Activated T-cell treated with anti-CD3 and anti-CD28 coated beads for 24 hours (primary cell): ENCODE measurements at places on chromosomes 4 and X.

DNA sequence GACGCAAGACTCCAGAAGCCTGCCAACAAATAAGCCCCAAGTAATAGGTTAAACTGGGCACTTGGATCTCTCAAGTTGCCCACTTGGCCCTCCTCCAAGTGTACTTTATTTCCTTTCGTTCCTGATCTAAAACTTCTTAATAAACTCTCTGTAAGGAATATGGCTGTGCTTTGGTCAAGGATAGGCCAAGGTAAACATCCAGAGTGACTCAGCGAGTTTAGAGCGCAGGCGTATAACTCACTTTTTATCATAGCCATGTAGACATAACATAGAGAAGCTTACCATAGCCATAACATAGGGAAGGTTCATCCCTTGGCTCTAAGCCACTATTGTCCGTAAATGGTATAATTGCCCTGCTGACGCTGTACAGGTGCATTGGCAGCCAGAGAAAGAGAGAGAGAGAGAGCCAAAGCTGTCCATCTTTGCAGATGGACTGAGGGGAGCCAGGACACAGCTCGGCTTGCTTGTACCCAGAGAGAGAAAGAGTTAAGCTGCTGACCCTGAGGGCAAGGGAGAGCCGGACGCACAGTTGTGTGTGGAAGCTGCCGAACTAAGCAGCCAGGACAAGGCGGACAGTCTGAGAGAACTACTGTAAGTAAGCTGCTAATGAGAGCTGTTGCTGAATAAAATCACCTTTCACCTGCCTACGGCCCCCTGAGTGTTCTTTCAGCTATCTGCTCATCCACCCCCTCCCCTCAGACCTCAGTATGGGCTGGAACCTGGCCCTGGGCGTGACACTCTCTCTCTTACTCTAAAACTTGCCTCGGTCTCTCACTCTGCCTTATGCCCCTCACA lies 1.8 kb downstream of the TLR1 start:
- DNase-seq, result no peak

GRCh38 chr4:123580981-123581664 lies 184.5 kb downstream of the SPRY1 start:
- no peak for DNase-seq

GRCh38 chr4:40204507-40205258 lies 7.9 kb downstream of the RHOH start:
- no peak for DNase-seq

- DNase-seq, result no peak
These were observed 238.8 kb downstream of the GPC3 start for GRCh38 chrX:133746593-133746992.

DNA sequence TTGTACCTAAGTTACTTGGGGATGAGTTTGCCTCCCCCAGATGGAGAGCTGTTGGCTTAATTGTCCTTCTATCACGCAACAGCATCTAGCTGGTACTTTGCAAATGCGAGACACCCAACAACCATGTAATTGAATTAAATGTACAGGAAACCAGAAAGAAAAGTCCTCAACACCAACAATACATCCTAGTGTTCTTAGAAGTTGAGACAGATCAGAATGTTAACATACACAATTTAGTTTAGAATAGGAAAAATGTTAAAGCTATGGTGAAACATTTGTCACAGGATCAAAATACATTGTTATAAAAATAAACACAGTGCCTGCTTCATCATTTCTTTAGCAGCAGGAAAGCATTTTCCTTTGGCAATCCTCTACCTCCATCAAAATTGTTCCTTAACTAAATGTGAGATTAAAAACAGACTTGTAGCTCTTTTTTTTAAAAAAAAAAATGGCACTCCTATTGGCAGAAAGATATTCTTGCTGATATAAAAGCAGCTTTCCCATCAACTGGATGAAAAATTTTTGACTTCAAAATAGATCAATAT lies 163.1 kb upstream of the MID1 start:
- no peak for DNase-seq

DNA sequence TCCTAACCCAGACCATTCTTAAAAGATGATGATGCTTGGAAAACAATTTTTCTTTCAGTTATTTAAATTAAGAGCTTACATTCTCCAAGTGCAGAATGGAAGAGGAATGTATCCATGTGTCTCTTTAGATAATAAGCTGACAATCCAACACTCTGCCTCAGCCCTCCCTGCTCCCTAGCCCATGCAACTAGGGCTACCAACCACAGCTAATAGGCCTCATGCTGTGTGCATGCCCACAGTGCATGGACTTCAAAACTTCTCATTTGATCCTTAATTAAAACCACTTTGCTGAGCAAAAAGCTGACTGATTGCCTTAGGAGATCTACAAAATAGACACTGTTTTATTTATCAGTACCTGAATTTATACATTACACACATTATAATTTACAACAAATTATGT lies 473.9 kb downstream of the GALNTL6 start:
- no peak for DNase-seq

DNA sequence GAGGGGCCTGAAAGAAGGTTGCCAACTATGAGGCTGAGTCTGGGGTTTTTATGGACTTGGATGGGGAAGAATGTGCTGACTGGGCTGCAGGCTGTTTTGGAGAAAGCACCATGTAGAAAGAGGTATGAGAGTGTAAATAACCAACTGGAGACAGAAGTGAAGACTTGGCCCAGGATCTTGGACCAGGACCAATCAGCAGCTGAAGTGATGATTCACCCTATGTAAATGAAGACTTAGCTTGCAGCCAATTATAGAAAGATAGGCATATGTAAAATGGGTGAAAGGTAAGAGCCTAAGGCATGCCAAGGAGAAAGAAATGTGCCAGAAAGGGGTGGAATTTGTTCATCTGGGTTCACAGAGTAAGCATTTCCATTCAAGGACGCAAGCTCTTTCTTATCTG lies 856.7 kb upstream of the PRKX start:
- DNase-seq, result no peak

GRCh38 chrX:72652082-72652481 lies 62.0 kb downstream of the PHKA1 start:
- no peak for DNase-seq

- DNase-seq, result no peak
These were observed 280.5 kb downstream of the GPM6A start for GRCh38 chr4:175531405-175532091.

- DNase-seq, result no peak
These were observed 7.3 kb downstream of the PAK3 start for GRCh38 chrX:111103246-111103645.

GRCh38 chr4:44118971-44119680 lies 329.5 kb downstream of the KCTD8 start:
- no peak for DNase-seq

GRCh38 chr4:92636038-92636806 lies 332.5 kb downstream of the GRID2 start:
- DNase-seq, result no peak

DNA sequence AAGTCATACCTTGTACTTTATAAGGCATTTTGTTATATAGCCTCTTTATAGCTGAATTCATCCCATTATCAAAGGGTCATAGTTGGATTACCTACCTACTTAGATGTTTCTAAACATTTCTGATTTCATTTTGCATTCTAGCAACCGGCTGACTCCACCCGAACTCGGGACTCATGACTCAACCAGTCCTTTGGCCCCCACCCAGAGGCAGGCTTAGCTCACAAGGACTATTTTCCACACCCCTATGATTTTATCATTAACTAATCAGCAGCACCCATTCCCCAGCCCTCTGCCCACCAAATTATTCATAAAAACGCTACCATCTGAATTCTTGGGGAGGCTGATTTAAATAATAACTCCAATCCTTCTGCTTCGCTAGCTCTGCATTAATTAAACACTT lies 79.9 kb upstream of the EGFL6 start:
- DNase-seq, result no peak

DNA sequence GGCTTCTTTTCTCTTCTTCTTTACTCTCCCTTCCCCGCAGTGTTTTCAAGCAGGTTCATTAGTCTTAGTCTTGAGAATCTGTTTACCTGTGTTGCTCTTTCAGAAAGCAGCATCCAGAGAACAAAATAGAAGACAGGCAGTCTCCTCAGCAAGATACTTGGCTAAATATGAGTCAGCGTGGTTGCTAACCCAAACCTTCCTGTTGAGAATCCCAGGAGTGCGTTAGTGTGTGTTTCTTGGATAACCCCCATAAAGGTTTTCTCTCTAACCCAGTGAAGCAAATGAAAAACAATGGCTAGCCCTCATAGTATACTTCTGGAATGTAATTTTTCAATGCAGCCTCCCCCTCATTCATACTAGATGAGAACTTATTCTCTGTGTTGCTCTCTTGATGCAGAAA lies 41.1 kb downstream of the BMPR1B start:
- DNase-seq, result no peak

GRCh38 chrX:18468599-18468998 lies 43.2 kb downstream of the CDKL5 start:
- no peak for DNase-seq

- DNase-seq, result no peak
These were observed 37.2 kb upstream of the TMEM131L start for GRCh38 chr4:153428941-153429475.

- DNase-seq, result no peak
These were observed 137.4 kb upstream of the AGA start for GRCh38 chr4:177579649-177580048.

- DNase-seq, result no peak
These were observed 42.8 kb upstream of the PRDM8 start for GRCh38 chr4:80154545-80154933.

DNA sequence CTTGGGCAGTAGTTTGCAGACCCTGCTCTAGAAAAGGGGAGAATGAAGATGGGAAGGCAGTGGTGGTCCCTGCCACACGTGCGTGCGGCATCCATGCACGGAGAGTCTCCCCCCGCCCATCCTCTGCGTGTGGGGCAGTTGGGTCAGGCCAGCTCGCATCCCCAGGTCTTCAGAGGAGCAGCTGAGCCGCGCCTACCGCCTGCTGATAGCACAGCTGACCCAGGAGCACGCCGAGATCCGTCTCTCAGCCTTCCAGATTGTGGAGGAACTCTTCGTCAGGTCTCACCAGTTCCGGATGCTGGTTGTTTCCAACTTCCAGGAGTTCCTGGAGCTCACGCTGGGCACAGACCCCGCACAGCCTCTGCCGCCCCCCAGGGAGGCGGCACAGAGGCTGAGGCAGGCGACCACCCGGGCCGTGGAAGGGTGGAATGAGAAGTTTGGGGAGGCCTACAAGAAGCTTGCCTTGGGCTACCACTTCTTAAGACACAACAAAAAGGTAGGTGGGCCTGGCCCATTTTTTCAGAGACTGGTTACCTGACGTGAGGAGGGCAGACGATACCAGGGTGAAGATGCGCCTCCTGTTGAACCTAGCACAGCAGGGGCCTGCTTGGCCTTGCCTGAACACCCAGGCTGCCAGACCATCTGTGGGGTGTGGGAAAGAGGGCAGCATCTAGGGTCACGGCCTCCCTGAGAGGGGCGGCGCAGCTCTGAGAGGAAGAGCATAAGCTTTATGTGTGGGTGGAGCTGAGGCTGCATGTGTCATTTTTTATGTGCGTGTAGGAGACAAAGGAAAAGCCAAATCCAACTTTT lies 2.6 kb downstream of the UVSSA start:
- DNase-seq, result no peak

GRCh38 chr4:3241898-3242524 lies 6.9 kb upstream of the MSANTD1 start:
- DNase-seq, result no peak

DNA sequence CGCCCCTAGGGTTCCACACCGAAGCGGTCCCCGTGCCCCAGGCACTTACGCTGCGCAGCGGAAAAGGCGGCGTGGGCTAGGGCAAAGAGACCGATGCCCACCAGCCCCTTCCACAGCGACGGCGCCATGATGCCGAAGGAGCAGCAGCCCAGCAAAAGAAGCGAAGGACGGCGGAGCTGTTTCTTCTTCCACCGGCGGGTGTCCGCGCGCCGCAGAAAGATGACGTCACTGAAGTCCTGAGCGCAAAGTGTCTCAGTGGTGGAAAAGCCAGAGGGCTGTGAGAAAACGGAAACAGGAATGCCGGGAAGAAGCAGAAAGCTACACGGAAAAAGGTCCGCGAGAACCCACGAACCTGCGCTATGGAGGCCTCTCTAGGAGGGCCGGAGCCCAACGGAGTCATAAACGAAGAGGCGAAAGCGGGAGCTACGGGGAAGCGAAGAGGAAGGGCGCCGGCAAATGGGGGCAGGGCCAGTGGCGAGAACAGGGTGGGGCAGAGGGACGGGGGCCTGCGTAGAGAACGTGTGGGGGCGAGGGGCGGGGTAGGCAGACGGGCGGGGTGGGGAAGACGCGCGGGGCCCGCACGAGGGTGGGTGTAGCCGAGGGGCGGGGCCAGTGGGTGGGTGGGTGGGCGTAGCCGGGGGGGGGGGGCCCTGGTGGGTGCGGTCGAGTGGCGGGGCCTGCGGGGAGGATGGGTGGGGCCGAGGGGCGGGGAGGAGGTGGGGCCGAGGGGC lies at the start of gene MMGT1:
TSS of gene MMGT1 (minus strand) at position 441 of the 731 bp plus-strand sequence. CDS start at position 128, 313 bp downstream.
- DNase-seq, result peak; percentile 70

- DNase-seq, result no peak
These were observed 62.4 kb upstream of the CRMP1 start for GRCh38 chr4:5955201-5955821.

DNA sequence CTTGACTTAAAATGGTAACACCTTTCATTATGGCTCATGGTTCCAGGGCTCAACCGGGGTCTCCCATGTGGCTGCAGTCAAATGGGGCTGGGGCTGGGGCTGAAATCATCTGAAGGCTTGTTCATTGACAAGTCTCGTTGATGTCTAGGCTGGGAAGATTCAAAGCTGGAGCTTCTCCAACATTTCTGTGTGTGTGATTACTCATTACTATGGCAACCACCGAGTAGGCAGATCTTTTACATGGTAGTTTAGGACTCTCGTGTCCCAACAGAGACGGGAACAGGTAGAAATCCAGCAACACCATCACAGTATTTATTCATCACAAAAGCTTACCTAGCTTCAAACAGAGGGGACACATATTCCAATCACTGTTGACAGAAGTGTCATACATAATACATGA lies 7.8 kb downstream of the YTHDC1 start:
- DNase-seq, result no peak

- no peak for DNase-seq
These were observed 2750.6 kb downstream of the PCDH7 start for GRCh38 chr4:33470805-33471204.

- no peak for DNase-seq
These were observed 5.2 kb upstream of the KLF8 start for GRCh38 chrX:56226980-56227379.

- DNase-seq, result no peak
These were observed 599.5 kb upstream of the SMIM31 start for GRCh38 chr4:164154416-164154815.
